ENCODE measurements at places on chromosomes 5 and 9. TPM values are rescaled to one million over a fixed set of nuclear protein-coding genes. Genes with fewer than 3 reads are reported as not detected.

PRRX2 gene
- total RNA-seq: 21.5 TPM

OLFM1 gene
- 1.1 TPM for total RNA-seq

DBH gene
- not detected for total RNA-seq

PRRT1B gene
- total RNA-seq: not detected

PCDHB15 gene
- 0.32 TPM for total RNA-seq

ZNF483 gene
- 1.9 TPM for total RNA-seq

FAM221B gene
- total RNA-seq: not detected

FOXD1 gene
- 3.3 TPM for total RNA-seq

TXNDC8 gene
- not detected for total RNA-seq

CNTNAP3B gene
- total RNA-seq: 7.8 TPM

CDO1 gene
- total RNA-seq: 29.2 TPM

ROPN1L gene
- 0.32 TPM for total RNA-seq

LTC4S gene
- total RNA-seq: 1.3 TPM

NPR3 gene
- 74.7 TPM for total RNA-seq

STKLD1 gene
- 0.95 TPM for total RNA-seq

PCDHGA2 gene
- 4.9 TPM for total RNA-seq

EQTN gene
- not detected for total RNA-seq

ANKDD1B gene
- 0.95 TPM for total RNA-seq

SOX30 gene
- not detected for total RNA-seq

CDH10 gene
- total RNA-seq: not detected

MARCOL gene
- total RNA-seq: not detected

JAKMIP2 gene
- total RNA-seq: 1.3 TPM

ARID3C gene
- not detected for total RNA-seq

FAM120A gene
- total RNA-seq: 72.5 TPM

CAVIN4 gene
- total RNA-seq: 1.6 TPM

ANGPTL2 gene
- total RNA-seq: 55.8 TPM

RIOK2 gene
- 29.5 TPM for total RNA-seq

MGAT1 gene
- total RNA-seq: 63.5 TPM

ARAP3 gene
- total RNA-seq: 2.8 TPM

MCTP1 gene
- 4.4 TPM for total RNA-seq

EGFLAM gene
- 0.16 TPM for total RNA-seq

ANKRD31 gene
- total RNA-seq: 0.09 TPM

ZDHHC11B gene
- total RNA-seq: 0.32 TPM

LCN15 gene
- total RNA-seq: not detected

HINT1 gene
- 173 TPM for total RNA-seq

HTR1A gene
- total RNA-seq: not detected

SPINK4 gene
- not detected for total RNA-seq

ENTREP1 gene
- total RNA-seq: under 0.01 TPM

FGF10 gene
- 0.79 TPM for total RNA-seq

MCIDAS gene
- not detected for total RNA-seq

PLAC8L1 gene
- total RNA-seq: not detected

NNT gene
- total RNA-seq: 84.8 TPM

PCDHGA7 gene
- 5.7 TPM for total RNA-seq

RHOBTB3 gene
- 296 TPM for total RNA-seq

CDK5RAP2 gene
- 22.9 TPM for total RNA-seq

TAF1L gene
- total RNA-seq: under 0.01 TPM

ELOVL7 gene
- 0.09 TPM for total RNA-seq

MOB3B gene
- 0.16 TPM for total RNA-seq

ATP6V1G1 gene
- 100 TPM for total RNA-seq

HAND1 gene
- not detected for total RNA-seq
